ENCODE measurements at places on chromosomes 7 and 10.

- DNase-seq: no peak
Observed at GRCh38 chr7:85191383-85191782, 4.5 kb upstream of the SEMA3D start.

DNA sequence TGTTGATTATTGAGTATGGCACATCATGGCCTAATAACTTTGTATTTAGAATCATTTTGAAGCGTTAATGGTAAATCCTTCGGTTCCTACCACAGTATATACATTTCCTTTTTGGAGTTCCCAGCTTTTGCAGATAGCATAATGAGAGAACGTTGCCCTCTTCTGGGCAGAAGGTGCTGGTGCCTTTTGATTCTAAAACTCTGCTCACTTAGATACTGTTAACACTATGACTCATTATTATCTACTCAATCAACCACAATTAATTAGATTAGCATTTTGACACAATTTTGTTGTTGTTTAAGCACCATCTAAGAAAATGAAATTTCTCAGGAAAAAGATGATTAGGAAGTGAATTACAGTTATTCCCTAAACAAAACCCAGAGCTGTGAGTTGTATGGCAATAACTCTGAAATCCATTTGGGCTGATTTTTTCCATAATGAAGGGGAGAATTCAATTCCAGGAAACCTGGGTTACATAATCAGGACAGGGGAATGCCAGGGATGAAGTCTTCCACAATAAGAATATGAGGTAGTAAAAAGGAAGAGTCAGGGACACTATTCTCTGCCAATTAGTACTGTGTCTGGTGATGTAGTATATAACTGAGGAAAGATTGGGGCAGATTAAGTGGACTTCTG, 11.5 kb upstream of the DLD start:
- peak; percentile 15 for DNase-seq

- no peak for DNase-seq
Observed at GRCh38 chr10:4813496-4813895, 12.5 kb upstream of the AKR1E2 start.

GRCh38 chr7:111486472-111487142, 75.7 kb downstream of the IMMP2L start:
- no peak for DNase-seq

GRCh38 chr10:59687657-59688056, 22.0 kb downstream of the SLC16A9 start:
- DNase-seq: no peak

DNA sequence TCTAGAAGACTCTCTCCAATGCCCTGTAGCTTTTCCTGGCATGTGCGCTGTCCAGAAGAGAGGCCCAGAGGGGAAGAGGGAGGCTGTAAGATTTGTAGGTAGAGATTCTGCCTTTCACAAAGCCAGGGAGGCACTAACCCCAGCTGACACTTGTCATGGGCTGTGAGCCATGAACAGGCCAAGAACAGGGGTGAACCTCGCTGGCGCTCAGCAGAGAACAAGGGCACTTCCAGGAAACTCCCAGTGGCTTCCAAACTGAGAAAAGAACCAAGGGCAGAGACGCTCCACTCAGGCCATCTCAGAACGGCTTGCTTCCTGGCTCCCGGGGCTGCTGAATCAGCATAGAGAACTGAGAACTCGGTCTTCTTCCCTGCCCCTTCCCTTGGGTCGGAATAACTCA, 257.8 kb upstream of the ZNF32 start:
- no peak for DNase-seq

- DNase-seq: no peak
Observed at GRCh38 chr7:33356336-33356735, 227.0 kb downstream of the BBS9 start.

DNA sequence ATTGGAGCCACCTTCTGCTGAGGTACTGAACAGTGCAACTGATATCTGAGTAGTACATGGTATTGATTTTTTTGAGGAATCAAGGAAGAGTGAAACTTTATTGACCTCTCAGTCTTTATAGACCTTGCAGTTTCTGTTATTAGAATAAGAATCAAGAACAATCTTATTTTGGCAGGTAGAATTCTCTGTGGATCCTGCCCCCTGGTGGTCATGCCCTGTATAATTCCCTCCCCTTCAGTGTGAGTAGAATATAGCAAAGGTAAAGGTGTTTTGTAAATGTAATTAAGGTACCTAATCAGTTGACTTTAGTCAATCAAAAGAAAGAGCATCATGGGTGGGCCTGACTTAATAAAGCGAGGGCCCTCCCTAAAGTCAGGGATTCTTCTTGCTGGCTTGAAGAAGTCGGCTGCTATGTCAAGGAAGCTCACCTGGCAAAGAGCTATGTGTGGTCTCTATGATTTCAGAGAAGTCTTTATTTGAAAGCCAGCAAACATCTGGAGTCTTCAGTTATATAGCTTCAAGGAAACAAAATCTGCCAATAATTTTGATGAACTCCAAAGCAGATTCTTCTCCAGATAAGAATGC, 142.8 kb downstream of the LSM5 start:
- DNase-seq: no peak

GRCh38 chr7:43931346-43931745, 5.1 kb downstream of the UBE2D4 start:
- peak; percentile 7 for DNase-seq
